ENCODE measurements at places on chromosomes 3 and 15.

- no peak for DNase-seq
Observed at GRCh38 chr3:11509173-11510000, 134.3 kb downstream of the VGLL4 start.

DNA sequence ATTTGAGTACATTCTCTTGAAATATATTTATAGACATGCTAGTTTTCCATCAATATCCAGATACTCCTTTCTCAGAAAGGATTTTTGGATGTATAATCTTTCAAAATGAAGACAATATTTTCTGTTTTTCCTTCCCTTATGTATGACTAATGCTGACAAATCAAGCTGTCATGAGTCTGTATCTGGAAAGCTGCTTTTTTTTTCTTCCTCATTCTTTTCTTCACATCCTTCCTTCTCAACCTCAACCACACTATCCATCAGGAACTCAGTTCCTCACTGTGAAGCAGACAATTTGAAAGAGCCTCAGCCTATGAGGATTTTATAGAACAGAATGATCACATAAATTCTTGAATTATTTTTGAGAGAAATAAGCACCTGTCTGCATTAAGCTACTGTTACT lies 335.9 kb upstream of the EPHA6 start:
- DNase-seq, result no peak

- no peak for DNase-seq
Observed at GRCh38 chr3:7543294-7543880, 682.5 kb downstream of the GRM7 start.

- DNase-seq, result no peak
Observed at GRCh38 chr15:48297668-48298067, 33.6 kb upstream of the DUT start.

GRCh38 chr3:195613468-195614069 lies 29.8 kb upstream of the APOD start:
- DNase-seq, result no peak

DNA sequence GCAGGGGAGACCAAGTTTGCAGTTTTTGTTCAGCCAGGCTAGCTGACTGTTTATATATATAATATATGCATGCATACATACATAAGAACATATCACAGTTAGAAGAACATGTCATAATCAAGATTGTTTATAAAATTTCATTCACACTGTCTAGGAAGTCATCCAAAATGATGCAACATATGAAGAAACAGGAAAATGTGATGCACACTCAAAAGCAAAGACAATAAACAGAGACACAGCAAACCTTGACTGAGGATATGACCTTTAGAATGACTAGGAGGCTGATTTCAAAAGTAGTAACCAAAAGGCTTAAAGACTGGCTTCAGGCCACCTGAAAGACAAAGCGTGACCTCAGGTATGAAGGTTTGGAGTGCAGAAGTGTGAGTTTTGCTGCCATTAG lies 166.2 kb upstream of the NDN start:
- no peak for DNase-seq

- no peak for DNase-seq
Observed at GRCh38 chr3:41418961-41419691, 219.8 kb downstream of the CTNNB1 start.

DNA sequence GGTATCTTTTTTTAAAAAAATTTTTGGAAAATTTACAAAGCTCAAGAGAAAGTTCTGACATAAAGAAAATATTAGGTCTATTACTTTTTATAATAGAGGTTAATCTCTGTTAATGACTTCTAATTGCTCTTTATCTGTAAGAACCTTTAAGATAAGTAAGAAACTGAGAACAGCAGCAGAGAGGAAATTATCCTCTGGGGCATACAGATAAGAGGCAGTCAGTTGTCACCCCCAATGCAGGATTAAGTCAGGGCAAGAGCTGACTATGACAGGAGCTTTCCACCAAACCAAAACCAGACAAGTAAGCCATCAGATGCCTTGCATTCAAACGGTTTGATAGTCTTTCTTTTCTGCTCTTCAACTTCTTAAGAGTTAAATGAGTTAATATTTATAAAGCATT lies 149.0 kb downstream of the GSK3B start:
- no peak for DNase-seq
